ENCODE measurements at places on chromosomes 6 and 20.

- DNase-seq, result no peak
Measured at GRCh38 chr6:112065426-112065986, 11.6 kb downstream of the CCN6 start.

- DNase-seq, result no peak
Measured at GRCh38 chr6:122145246-122145645, 254.2 kb upstream of the HSF2 start.

- DNase-seq, result no peak
Measured at GRCh38 chr20:45538209-45538799, 978 bp downstream of the WFDC6 start.

DNA sequence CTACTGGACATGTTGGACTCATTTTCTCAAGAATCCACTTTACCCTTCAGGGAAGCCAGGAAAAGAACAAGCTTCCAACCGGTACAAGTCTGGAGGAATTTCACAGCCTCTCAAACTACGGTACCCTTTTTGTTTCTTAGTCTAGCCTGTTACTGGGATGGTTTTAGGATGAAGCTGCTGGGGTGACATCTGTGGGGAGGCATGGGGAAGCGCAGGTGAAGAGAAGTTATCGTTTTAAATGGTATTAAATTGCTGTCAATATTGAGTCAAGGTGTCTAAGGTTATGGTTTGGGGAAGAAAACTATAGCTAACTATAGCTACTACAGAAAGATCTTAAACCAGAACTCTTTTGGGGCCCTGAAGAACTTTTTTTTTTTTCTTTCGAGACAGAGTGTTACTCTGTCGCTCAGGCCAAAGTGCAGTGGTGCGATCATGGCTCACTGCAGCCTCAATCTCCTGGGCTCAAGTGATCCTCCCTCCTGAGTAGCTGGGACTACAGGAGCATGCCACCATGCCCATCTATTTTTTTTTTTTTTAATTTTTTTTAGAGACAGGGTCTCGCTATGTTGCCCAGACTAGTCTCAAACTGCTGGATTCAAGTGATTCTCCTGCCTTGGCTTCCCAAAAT lies 128.7 kb downstream of the RIN2 start:
- DNase-seq, result no peak

- DNase-seq, result no peak
Measured at GRCh38 chr20:5967469-5967868, 17.0 kb downstream of the MCM8 start.

GRCh38 chr20:41352106-41352505 lies 11.5 kb downstream of the LPIN3 start:
- no peak for DNase-seq

DNA sequence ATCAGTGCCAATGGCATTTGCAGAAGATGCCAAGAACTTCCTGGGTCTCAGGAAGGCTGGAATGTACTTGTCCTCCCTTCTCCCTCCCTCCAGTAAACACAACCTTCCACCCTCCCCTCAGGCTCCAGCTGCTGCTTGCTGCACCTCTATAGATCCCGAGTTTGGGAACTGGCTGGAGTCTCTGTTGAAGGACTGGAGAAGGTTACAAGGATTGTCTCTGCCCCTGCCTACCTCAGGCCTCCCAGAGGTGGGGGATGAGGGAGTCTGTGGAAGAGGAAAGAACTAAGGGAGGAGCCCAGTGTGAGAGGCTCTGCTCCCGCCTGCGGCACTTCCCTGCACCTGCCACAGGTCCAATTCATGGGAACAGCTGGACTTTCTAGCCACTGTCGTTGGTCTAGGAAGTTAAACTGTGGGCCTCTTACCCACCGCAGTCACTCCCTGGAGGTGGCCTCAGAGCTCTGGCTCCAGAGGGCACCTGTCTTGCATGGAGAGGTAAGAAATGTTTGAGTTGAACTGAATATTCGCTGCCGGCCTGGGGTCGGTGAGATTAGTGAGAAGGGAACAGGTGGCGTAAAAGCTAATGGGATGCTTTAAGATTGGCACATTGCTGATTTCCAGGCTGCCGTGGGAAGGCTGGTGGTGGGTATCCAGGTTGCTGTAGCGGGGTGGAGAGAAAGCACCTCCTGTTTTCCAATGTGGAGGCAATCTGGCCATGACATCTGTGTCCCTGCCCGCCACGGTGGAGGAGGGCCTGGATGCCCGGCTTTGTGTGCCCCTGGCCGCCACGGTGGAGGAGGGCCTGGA lies 54.3 kb downstream of the PPP1R14C start:
- DNase-seq, result no peak
